ENCODE measurements at places on chromosomes 16 and 17.

DNA sequence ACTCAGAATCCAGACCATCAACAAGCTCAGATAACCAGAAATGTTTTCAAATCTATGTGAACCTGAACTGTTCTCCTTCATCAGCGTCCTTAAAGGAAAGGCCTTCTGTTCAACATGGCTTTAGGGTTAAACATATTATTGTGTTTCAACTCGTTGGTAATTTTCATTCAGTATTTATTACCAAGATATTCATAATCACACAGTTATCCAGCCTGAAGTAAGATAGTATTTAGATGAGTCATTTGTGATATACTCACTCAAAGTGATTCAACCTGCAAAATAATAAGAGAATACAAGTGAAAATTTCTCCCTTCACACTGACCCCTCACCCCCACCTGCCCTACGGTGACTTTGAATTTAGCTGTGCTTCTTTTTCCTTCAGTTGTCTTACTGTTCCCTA lies 3.0 kb downstream of the CYLD start:
- DNase-seq, result no peak
- no peaks in the 10 kb centered on the region for H3K27me3 ChIP-seq
- peaks cover 36% of the 10 kb centered on the region for H3K4me1 ChIP-seq
- H3K4me3 ChIP-seq, result no peak overlapping the region
- peaks cover 13% of the 10 kb centered on the region for H3K36me3 ChIP-seq

DNA sequence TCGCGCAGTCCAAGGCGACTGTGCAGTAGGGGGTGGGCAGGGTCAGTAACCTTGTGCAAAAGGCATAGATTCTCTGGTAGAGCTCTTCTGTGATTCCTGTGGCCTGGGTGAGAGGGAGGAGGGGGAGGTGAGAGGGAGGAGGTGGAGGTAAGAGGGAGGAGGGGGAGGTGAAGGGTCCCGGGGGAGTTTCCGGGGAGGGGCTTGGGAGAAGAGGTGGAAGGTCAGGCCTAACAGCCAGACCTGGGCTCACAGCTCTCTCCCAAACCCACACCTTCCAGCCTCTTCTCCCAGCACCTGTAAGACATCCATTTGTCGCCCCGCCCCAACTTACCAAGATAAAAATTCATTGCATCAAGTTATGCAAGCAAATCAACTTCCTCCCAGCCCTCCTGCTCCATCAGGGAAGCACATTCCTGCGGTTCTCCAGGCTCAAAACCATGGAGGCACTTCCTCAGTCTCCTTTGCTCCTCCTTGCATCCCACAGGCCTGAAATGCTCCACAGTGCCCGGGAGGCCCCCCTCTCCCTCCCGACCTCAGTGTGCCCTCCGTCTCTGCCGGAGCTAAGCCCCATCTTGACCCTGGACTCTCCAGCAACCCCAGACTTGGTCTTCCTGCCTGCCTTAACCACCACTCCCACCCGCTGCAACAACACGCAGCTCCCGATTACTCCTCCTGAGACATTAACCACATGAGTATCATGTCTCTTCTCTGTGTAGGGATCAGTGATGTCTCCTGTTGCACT lies 30.5 kb downstream of the PIK3R6 start:
- DNase-seq, result peak; percentile 78
- H3K27me3 ChIP-seq, result peaks cover 9% of the 10 kb centered on the region
- no peak overlapping the region for H3K27ac ChIP-seq

- DNase-seq, result no peak
- no peaks in the 10 kb centered on the region for H3K27me3 ChIP-seq
- H3K4me1 ChIP-seq, result no peaks in the 10 kb centered on the region
- no peaks in the 10 kb centered on the region for H3K36me3 ChIP-seq
- H3K4me3 ChIP-seq, result no peak overlapping the region
Measured at GRCh38 chr16:14682121-14682520, 12.0 kb downstream of the PLA2G10 start.

DNA sequence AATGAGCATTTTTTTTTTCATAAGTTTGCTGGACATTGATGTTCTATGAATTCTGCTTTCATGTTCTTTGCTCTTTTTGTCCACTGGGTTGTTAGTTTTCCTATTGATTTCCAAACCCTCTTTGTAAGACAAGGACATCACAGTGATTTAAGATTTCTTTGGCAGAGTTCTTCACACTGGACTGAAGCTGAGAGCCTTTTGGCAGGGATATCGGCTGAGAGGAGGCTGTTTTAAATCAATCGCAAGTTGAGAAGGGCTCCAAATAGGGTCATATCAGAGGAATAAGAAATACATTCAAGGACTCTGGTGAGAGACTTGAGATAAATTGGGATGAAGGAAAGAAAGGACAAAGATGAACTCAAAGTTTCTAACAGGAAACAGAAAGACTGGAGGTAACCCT lies 165.8 kb upstream of the AXIN2 start:
- DNase-seq, result no peak
- H3K36me3 ChIP-seq, result no peaks in the 10 kb centered on the region
- H3K4me1 ChIP-seq, result peaks cover 22% of the 10 kb centered on the region
- H3K4me3 ChIP-seq, result no peak overlapping the region
- no peak overlapping the region for H3K27ac ChIP-seq

GRCh38 chr17:9513266-9513665 lies 62.4 kb downstream of the STX8 start:
- no peaks in the 10 kb centered on the region for H3K36me3 ChIP-seq
- peaks cover 3% of the 10 kb centered on the region for H3K4me1 ChIP-seq
- H3K27ac ChIP-seq, result no peak overlapping the region
- no peaks in the 10 kb centered on the region for H3K27me3 ChIP-seq
- no peak for DNase-seq
- no peak overlapping the region for H3K4me3 ChIP-seq
